GM18507 (cell line): ENCODE measurements at places on chromosomes 5 and 9.
A peak's percentile ranks its signal among the peaks of the same experiment; 100 is the strongest.

DNA sequence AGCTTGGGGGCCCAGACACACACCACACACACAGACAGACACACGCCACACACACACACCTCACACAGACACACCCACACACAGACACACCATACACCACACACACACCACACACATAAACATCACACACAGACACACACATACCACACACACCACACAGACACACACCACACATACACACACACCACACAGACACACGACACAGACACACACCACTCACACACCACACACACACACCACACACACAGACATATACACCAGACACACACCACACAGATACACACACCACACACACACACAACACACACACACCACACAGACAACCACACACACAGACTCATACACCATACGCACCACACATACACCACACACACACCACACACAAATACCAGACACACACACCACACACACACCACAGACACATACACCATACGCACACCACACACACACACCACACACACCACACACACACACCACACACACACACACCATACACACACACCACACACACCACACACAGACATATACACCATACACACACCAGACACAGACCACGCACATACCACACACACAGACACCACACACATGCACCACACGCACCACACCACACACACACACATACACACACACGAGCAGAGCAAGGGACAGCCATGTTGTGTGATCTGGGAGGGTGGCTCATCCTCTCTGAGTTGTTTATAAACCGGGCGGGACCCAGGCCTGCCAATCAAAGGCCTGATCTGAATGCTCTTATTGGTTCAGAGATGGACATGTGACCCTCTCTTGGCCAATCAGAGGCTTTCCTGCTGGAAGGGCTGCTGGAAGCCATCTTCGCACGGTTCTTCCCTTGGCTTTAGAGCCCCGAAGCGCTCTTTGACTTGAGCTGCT is 148.3 kb downstream of the GAPVD1 start:
- DNase-seq: no peak

DNA sequence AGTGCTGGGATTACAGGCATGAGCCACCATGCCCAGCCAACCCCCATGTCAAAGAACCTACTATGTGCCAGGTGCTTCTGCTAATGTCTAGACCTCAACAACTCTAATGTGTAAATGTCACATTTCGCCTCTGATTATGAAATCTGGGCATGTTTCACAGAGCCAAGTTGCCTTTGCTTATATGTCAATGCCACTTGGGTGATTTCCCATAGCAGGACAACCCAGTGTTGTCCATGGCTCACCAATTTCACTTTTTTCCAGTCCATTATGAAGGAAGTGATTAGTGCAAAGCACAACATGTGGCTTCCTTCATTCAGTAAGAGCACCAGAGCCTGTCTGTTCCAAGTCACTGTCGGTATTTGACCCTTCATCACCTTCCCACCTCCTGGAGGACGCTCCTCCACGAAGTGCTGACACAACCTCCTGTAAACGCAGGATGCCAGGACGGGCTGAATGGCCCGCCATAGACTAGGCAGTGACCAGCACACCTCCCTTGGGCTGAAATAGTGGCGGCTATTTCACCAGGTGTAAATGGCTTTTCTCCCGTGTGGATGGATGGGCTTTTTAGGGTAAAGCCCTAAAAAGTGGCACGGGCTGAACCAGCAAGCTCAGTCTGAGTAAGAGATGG is 962 bp upstream of the PKN3 start:
- no peak for DNase-seq

DNA sequence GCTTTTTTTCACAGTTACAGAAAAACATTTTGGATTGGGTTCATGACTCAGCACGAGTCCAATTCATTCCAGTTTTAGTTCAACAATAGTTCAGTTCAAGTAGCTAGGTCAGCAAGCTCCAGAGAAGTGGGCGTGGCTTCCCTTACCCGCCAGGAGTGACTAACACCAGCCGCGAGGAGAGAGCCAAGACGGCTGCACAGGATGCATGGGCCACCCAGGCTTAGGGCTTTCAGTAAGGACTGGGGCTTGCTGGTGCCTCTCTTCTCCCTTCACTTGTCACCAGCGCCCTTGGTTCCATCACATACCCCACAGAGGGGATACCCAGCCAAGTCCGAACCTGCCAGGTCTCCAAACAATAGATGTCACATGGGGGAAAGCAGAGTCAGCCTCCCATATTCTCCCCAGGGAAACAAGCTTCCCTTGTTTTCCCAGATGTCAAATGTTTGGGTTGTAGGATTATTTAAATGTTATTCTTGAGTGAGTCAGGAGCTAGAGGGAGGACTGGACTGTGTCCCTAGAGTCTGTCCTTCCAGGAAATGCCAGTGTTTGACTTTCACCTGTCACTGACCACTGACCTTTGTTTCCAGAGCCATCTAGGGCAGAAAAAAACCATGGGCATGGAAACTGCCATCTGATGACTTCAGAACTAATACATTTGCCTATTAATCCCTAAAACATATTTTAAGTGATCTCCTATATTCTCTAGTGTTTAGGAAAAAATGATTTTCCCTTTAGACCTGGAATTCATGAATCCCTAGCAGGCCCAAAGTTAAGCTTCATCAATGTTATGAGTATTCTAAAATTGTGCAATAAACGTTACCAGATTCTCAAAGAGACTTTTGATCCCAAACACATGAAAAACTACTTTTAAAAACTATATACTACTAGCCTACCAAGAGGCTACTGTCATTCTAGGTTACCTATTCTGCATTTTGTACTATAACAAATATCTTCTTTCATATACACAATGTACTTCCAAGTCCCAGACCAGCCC is 51.9 kb downstream of the NIPAL4 start:
- no peak for DNase-seq

DNA sequence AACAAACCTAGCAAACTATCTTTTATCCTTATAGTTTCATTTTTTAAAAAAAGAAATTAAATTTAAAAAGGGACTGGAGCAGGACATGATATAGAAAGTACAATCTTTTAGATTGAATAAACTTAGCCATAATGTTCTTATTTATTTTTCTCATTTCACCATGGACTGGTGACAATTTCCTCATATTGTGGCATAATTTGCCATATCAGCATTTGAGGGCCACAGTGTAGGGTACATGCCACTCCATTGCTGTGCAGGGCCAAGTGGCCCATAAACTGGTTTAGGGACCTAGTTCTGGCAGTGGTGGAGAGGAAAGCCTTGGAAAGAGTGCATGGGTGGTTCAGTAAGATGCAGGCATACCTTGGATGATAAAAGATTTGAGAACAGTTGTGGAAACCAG is 232.9 kb upstream of the ELL2 start:
- no peak for DNase-seq

DNA sequence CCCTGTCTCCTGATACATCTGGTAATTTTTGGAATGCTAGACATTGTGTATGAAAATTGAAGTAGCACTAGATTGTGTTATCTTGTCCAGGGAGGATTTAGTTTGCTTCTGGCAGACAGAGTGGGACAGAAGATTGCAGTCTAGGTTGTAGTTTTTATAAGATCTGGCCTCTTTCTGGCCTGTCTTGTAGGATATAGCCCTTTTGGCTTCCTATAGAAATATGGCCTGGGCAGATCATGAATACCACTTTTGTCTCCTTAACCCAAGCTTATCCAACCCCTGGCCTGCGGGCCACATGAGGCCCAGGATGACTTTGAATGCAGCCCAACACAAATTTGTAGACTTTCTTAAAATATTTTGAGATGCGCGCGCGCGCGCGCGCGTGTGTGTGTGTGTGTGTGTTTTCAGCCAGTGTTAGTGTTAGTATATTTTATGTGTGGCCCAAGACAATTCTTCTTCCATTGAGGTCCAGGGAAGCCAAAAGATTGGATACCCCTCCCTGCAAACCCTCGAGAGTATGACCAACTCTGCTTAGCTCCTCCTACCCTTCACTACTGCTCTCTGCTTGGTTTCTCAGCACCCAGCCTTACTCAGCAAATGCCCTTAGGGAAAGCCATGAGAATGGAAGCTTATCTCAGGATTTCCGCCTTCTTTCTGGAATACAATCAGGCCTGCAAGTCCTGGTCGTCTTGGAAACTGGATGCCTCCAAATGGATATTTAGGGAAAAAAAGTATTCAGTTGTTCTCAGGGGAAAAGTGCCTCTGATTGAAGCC is 26.5 kb downstream of the ANKRD33B start:
- no peak for DNase-seq

- no peak for DNase-seq
Observed at GRCh38 chr5:164472165-164472564, 966.7 kb downstream of the MAT2B start.

GRCh38 chr5:139075066-139076050 is 122.8 kb downstream of the SIL1 start:
- no peak for DNase-seq

DNA sequence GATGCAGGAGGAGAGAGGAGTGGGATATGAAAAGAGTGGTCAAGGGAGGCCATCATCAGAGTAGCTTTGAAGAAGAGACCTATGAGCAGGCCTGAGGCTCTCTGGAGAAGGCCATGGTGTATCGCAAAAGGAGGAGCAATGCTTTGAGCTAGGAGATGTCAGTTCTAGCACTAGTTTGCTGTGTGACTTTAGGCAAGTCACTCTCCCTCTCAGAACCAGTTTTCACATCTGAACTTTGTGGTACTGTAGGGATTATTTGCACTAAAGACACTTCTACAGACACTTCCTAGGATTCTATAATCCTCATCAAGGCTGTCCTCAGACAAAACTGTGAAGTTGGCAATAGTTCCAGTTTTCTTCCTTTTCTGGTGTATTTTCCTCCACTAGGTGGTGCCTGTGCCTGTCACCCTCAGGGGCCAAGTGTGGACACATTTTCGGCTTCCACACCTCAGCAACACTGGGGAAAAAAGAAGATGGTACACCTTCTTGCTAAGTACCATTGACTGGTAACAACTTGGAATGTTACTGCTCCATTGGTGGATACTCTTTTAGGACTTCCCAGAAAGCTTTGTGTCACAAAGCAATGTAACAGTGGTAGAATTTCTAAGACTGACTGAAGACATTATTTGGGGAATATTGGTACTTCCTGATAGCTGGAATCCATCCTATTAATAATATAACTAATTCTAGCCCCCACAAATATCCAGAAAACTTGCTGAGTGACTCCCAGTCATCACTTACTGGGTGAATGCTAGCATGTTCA is 9.9 kb downstream of the PAPPA start:
- no peak for DNase-seq

GRCh38 chr5:95029569-95030366 is 255.1 kb downstream of the MCTP1 start:
- DNase-seq: no peak

GRCh38 chr9:111102793-111103464 is 64.7 kb upstream of the LPAR1 start:
- no peak for DNase-seq

DNA sequence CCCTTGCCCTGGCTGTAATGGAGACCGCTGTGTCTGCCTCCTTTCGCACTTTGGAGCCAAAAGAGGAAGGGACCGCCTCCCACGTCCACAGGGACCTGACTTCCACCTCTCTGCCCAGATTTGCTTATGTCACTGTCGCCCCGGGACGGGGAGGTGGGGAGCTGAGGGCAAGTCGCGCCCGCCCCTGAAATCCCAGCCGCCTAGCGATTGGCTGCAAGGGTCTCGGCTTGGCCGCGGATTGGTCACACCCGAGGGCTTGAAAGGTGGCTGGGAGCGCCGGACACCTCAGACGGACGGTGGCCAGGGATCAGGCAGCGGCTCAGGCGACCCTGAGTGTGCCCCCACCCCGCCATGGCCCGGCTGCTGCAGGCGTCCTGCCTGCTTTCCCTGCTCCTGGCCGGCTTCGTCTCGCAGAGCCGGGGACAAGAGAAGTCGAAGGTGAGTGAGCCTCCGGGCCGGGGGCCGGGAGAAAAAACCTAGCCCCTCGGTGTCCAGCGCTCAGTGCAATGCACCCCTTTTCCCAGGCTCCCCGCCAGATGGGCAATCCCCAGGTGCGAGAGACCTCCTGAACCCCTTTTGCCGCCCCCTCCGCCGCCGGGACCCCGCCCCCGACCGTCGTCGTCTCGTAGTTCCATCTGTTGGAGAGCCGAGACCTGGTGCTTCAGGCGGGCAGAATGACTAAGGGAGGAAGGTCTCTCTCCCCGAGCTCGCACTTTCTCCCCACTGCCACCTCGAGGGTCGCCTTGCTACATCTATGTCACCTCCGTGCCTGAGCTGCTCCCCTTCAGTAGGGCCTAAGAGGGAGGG is at the start of gene GPX3:
TSS of gene GPX3 (plus strand) at position 288 of the 807 bp plus-strand sequence. CDS start at position 352, 64 bp downstream.
- peak; percentile 22 for DNase-seq

GRCh38 chr9:124834591-124834990 is 18.7 kb upstream of the WDR38 start:
- DNase-seq: no peak

- DNase-seq: no peak
Observed at GRCh38 chr9:115398996-115399395, 281.0 kb upstream of the TNC start.

DNA sequence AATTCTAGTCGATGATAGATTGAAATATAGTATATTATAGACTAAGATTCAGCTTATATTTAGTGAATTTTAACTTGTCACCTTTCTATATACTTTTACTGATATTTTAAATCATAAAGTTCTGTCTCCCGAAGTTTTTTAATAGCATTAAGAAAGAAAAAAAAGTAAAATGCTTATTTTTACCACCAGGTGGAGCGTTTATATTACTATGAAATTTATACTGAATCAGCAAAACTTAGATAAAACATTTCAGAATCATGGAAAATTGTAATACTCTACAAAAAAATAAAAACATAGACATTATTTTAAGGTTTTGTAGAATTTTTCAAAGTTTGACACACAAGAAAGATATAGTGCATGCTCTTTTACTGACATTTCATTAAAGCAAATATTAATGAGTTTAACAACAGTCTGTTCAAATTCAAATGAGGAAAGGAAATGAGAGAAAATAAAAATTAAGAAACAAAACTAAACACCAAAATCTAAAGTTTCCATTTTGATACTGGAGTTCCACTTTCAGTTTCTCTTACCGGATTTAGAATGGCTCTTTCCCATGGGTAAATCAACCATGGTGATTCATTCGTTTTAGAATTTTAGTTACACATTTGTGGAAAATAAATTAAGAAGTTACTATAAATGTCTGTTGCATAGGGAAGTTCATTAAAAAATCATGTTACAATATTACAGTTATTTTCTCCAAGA is 1035.3 kb downstream of the CDH12 start:
- DNase-seq: no peak

DNA sequence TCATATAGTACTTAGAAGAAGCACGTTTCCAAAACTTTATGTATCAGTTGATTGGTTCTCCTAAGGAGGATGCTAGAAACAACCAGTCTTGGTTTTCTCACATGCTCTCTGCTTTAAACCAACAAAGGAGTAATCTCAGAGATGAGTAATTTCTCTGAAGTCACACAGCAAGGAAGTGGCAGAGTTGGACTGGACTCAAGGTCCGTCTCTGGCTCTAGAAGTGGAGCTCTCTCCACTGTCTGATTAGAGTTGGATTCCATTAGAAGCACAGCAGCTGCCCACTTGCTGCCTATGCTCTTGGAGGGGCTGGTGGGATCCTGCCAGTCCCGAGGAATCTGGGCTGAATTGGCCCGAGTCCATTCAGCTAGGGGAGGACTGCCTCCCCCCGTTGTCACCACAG is 21.0 kb downstream of the RALGPS1 start:
- no peak for DNase-seq
